ENCODE measurements at places on chromosomes 3 and 15. TPM values are rescaled to one million over a fixed set of nuclear protein-coding genes. Genes with fewer than 3 reads are reported as not detected.

- no peak overlapping the region for H3K27ac ChIP-seq
- no peak for DNase-seq
- H3K27me3 ChIP-seq: no peaks in the 10 kb centered on the region
Measured at GRCh38 chr3:33358172-33358781, 81.0 kb downstream of the FBXL2 start.

DNA sequence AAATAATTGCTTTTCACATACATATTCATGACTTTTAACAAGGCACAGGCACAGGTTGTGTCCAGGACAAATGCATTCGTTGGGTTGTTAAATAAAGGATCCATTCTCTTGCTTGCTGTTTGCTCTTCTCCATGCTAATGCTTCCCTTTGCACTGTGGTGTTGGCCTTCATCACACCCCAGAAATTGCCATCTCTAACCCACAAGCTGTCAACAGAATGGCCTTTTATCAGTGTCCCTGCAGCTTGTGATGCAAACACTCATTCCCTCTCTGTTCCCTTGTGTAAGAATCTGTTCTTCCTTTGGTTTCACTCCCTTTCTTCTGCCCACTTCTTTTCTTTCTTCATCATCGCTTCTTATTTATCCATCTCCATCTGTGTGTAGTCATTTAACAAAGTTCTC, 72.2 kb downstream of the SLC7A14 start:
- DNase-seq: no peak
- no peak overlapping the region for H3K4me3 ChIP-seq
- no peaks in the 10 kb centered on the region for H3K4me1 ChIP-seq
- no peaks in the 10 kb centered on the region for H3K36me3 ChIP-seq
- H3K27me3 ChIP-seq: no peaks in the 10 kb centered on the region

GRCh38 chr3:117463276-117464115, 753.9 kb downstream of the TUSC7 start:
- no peak overlapping the region for H3K4me3 ChIP-seq
- no peaks in the 10 kb centered on the region for H3K4me1 ChIP-seq
- H3K27ac ChIP-seq: no peak overlapping the region
- DNase-seq: no peak
- no peaks in the 10 kb centered on the region for H3K36me3 ChIP-seq

- no peaks in the 10 kb centered on the region for H3K36me3 ChIP-seq
- no peaks in the 10 kb centered on the region for H3K27me3 ChIP-seq
Measured at GRCh38 chr15:56917652-56918045, 795 bp upstream of the TCF12 start.

RETNLB gene
- not detected for total RNA-seq

- H3K4me3 ChIP-seq: no peak overlapping the region
- H3K4me1 ChIP-seq: no peaks in the 10 kb centered on the region
- H3K36me3 ChIP-seq: no peaks in the 10 kb centered on the region
- H3K27ac ChIP-seq: no peak overlapping the region
- DNase-seq: no peak
- H3K27me3 ChIP-seq: no peaks in the 10 kb centered on the region
Measured at GRCh38 chr3:152097120-152097519, 171.6 kb upstream of the MBNL1 start.

DNA sequence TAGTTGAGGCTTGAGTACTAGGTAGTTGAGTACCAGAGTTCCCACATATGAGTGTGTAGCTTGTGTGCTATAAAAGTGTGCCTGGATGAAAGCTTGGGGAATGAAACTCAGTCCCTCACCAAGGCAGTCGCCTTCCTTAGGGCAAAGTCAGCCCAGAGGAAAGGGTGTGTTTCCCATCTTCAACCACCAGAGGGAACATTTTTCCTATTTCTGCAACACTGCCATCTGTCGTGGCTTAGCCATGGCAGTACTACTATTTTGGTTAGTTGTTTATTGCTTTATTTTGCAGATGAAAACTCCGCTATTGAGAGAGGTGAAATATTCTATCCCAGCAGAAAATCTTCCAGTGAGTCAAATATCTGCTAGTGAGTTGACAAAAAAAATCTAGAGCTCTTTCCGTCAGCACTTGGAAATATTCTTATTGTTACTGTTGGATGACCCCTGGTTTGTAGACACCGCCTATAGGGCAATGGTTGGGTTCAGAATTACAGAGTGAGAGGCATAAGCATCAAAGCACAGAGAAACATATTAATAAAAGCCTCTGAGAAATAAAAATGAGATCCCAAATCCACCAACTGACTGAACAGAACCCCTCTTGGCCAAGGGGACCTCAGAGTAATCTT, 239.9 kb downstream of the CPNE4 start:
- peak; percentile 28 for DNase-seq
- H3K27ac ChIP-seq: no peak overlapping the region
- no peaks in the 10 kb centered on the region for H3K27me3 ChIP-seq
